8988T (cell line): ENCODE measurements at places on chromosomes 1 and 21.

GRCh38 chr1:2098839-2099785, 48.9 kb downstream of the PRKCZ start:
- DNase-seq = no peak

DNA sequence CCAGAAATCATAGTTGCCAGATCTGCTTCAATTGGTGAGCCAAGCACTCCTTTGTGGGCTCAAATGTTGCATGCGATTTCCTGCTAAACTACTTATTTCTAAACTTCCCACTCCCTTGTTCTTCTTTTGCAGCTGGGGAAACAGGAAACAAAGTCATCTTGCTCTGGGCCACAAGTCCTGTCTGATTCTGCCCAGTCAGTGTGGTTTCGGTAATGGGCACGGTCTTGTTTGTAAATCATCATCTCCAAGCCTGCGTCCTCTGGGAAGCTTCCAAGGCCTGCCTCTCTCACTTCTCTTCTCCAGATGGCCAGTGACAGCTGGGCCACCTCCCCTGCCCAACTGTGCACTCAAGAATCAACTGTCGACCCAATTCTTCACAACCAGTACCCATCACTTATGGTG, 4.4 kb downstream of the S100A8 start:
- DNase-seq = no peak

- no peak for DNase-seq
Measured at GRCh38 chr1:241166625-241167024, 190.4 kb downstream of the RGS7 start.

DNA sequence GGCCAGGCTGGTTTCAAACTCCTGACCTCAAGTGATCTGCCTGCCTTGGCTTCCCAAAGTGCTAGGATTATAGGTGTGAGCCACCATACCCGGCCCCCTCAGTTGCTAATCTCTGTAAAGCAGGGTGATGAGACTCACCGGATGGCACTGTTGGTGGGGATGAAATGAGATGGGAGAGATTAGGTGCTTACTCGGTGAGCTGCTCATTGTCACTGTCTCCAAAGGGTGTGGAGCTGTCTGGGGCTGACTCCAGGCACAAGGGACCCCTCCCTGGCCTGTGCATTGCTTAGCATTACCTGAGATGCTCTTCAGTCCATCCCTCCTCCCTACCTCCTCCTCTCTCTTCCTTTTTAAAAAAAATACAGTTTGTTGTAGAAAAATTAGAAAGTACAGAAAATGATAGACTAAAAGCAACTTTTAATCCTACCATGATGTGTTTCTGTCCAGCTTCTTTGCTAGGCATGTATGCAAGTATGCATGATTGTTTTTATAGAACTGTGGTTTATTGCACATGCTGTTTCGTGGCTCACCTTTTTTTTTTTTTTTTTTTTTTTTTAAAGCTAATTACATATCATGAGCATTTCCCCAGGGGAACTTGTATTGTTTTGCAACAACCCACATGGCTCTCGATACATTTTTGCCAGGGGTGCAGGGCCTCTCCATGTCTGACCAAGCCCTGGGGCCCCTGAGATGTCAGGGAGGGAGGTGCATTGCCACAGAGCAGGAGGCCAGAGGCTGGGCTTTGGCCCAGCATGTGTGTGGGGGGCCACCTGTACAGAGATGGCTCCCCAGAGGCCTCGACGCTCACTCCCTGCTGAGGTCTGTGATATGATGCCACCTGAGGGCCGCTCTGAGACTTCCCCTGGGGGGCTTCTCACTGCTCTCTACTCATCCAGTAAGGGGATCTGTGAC, 55.4 kb downstream of the ARHGEF10L start:
- DNase-seq = no peak

GRCh38 chr1:116451702-116452101, 78.7 kb downstream of the ATP1A1 start:
- no peak for DNase-seq

DNA sequence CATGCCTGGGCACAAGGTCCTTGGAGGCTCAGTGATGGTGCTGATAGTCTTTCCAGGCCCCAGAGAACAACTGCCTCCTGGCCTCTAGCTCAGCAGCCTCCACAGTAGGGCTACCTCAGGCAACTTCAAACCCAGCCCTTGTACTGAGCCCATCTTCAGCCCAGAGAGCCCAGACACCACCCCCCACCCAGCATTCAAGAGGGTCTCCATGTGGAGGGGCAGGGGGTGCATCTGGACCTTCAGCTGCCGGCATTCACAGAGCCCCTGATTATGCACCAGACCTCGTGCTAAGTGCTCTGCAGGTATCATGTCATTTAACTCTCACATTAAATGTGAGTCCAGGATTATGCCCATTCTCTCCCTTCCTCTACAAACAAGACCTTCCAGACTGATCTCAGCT, 197.0 kb upstream of the ZC3H12A start:
- no peak for DNase-seq

GRCh38 chr1:152162792-152163463, 3.9 kb upstream of the RPTN start:
- DNase-seq = no peak

DNA sequence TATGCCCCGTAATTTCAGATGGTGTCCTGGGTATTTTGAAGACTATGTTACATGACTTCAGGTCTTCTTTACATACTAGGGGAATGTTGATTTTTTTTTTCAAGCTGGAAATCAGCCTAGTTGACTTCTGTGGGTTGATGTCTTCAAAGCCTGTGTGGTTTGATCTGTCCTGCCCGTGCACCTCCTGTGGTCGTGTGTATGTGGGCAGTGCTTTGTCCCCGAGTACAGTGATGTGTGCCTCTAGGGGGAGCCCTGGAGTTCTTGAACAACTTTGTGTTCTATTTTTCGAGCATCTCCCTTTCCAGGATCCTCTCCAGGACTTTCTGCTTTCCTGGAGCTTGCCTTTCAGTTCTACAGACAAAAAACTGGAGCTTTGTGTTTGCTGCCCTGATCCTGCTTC, 28.9 kb downstream of the OBSCN start:
- DNase-seq = peak; percentile 45

- no peak for DNase-seq
Measured at GRCh38 chr1:199151634-199152425, 513.0 kb downstream of the PTPRC start.

- no peak for DNase-seq
Measured at GRCh38 chr1:10592373-10592772, 117.6 kb downstream of the PEX14 start.

DNA sequence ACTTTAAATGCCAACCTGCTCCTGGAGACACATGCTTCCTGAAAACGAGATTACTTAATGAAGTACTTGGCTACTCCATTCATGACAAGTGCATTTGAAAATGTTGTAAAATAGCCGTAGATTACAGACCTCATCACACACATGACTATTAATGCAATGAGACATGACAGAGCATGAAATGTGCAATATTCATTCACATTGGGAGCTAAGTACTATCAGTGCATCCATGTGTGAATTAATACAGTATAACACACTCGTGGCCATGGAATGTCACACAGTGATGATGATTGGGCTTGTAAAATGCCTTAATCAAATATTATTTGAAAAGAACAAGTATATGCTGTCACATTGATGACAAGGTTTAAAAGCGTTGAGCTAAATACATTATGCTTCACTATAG, 407.0 kb downstream of the AMY1C start:
- DNase-seq = no peak

- no peak for DNase-seq
Measured at GRCh38 chr1:220318673-220319072, 46.4 kb upstream of the RAB3GAP2 start.

DNA sequence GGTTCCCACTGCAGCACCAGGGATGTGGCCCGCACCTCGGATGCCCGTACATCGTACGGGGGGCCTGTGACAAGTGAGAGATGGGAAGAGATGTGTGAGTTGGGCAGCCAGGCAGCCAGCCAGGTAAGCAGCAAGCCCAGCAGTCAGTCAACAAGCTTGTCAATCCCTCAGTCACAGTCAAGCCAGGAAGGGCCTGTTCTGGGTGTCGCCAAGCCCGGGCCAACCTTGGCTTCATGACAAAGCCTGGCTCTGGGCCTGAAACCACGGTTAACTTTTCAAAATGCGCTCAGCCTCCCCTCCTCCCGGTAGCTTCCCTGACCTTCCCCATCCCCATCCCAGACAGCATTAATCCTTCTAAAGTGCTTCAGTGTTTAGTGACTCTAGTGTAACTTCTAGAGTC, 31.8 kb downstream of the MYOM3 start:
- no peak for DNase-seq

GRCh38 chr1:146035048-146035423, 13.5 kb upstream of the HJV start:
- no peak for DNase-seq

DNA sequence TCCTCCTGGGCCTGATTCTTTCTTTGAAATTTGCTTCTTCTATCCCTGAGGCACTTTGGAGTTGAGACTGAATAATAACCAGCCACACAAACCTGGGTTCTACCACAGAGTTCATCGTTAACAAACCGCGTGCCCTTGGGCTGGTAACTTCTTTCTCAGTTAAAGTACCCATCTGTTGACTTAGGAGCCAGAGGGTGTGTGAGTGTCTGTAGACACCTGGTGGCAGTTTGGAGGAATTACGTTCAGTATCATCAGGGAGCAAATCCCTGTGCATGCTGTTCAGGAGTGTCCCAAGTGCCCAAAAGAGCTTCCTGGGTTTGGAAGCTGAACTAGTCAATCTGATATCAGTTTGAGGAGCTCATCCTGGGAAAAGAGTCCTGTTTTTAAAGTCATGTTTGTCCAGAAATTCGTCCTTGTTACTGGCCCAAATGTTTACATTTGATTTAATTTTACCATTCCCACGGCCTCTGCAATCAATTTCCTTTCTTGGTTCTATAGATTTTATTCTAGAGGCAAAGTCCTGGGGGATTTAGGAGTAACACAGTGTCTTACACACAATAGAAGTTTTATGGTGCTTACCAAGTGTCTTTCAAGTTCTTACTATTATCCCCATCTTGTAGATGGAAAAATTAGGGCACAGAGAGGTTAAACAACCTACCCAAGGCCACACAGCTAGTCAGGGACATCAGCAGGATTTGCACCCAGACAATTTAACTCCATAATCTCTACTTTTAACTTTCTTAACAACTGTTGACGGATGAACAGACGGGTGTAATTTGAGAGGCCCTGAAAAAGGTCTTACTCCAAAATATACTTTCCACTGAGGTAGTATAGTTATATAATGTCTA, 26.7 kb upstream of the RPTN start:
- DNase-seq = no peak
